NB4 (cell line): ENCODE measurements at places on chromosomes 5 and 9.
A peak's percentile ranks its signal among the peaks of the same experiment; 100 is the strongest.

GRCh38 chr9:108039493-108039892 is 549.9 kb upstream of the KLF4 start:
- DNase-seq: peak; percentile 7

DNA sequence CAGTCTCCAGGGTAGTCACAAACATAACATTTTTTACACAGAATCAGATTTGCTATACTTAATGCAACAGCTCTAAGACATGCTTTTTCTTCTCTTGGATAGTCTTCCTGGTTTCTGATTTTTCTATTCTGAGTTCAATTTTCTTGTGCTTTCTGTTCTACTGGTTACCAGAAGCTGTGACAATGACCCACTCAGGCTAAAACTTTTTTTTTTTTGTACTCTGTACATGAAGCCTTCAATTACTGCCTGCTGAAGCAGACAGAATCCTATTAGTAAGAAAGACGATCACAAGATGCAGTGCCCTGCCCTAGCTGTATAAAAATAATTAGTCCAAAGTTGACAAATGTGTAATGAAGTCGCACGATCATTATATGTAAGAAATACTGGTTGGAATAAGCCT is 231.1 kb upstream of the TBCA start:
- no peak for DNase-seq

GRCh38 chr5:133081703-133082102 is 29.9 kb downstream of the HSPA4 start:
- no peak for DNase-seq

- no peak for DNase-seq
These were observed 1458.8 kb upstream of the ACO1 start for GRCh38 chr9:30925635-30926034.

- no peak for DNase-seq
These were observed 41.7 kb upstream of the BNC2 start for GRCh38 chr9:16912197-16912596.

- DNase-seq: no peak
These were observed 610.6 kb upstream of the GRAMD2B start for GRCh38 chr5:125812651-125813050.

DNA sequence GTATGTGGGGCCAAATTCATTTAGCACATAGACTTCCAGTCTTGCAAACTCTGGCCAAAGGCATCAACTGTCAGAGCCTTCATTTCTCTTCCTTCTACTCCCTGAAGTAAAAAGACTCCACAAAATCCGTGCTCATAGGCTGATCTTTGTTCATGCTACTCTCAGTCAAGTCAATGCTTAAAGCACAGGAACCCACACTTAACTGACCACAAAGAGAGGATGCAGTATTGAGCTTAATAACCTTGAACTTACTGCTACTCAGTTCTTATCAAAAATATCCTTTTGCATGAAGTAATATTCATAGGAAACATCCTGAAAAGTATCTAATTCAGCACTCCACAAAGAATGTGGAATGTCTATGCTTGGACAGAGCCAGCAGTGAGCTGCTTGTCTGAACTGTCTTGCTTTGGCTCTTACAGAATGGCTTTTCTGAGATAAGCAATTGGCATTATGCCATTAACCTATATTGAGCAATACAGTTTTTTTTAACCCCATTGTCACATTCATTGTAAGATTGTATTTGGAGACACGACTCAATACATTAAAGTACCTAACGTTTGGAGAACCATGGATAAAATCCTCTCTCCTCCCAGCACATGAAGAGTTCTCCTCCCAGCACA is 21.7 kb downstream of the LPAR1 start:
- DNase-seq: peak; percentile 5

GRCh38 chr5:24188216-24188925 is 456.4 kb downstream of the CDH10 start:
- no peak for DNase-seq

DNA sequence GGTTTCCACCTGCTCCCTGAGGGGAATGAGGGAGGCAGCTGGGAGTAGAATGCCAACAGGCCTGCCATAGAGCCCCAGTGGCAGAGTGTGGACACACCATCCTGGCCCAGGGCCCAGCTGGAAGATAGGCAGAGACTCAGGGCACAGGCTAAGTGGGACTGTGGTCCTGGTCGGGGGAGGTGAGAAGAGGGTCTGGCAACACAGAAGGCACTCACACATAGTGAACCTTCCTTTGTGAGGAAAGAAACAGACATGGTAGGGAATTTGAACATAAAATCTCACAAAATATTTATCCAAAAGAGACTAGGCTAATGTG is 41.2 kb downstream of the WDR36 start:
- DNase-seq: no peak

- DNase-seq: no peak
These were observed 4.5 kb upstream of the SHC3 start for GRCh38 chr9:89183146-89183545.

DNA sequence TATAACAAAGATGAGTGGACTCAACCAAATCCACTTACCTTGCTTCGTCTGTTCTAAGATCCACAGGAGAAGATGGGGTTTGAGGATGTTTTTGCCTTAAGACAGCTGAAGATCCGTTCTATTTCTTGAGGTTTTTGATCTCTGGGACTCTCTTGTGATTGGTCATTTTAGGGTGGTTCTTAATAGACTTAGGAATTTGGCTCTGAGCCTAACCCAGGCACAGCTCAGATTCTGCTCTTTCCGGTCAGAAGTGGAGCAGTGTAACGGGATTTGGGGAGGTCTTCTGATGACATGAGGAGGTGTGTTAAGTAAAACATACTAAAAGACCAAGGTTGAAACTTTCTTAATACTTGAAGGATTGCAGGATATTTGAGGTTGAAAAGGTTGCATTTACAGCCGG is 166.9 kb downstream of the DMRT2 start:
- no peak for DNase-seq

DNA sequence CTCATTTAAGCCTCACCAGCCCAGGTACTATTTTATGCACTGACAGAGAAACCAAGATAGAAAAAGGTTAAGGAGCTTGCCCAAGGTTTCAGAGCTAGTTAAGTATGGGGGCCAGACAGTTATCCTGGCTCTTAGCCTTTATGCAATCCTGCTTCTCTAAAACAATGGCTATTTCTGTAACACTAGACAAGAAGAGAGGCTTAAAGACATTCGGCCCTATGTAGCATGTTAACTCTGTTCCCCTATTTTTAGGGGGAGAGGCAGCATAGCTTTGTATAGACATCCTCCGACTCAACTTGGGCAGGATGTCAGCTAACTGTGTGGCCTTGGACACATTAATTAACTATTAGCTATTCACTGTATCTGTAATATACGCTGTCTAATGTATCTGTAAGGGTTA is 54.6 kb downstream of the LHFPL2 start:
- no peak for DNase-seq

GRCh38 chr5:132746592-132746953 is 653 bp upstream of the CCNI2 start:
- DNase-seq: no peak

- no peak for DNase-seq
These were observed 51.1 kb upstream of the COL5A1 start for GRCh38 chr9:134590240-134591081.

DNA sequence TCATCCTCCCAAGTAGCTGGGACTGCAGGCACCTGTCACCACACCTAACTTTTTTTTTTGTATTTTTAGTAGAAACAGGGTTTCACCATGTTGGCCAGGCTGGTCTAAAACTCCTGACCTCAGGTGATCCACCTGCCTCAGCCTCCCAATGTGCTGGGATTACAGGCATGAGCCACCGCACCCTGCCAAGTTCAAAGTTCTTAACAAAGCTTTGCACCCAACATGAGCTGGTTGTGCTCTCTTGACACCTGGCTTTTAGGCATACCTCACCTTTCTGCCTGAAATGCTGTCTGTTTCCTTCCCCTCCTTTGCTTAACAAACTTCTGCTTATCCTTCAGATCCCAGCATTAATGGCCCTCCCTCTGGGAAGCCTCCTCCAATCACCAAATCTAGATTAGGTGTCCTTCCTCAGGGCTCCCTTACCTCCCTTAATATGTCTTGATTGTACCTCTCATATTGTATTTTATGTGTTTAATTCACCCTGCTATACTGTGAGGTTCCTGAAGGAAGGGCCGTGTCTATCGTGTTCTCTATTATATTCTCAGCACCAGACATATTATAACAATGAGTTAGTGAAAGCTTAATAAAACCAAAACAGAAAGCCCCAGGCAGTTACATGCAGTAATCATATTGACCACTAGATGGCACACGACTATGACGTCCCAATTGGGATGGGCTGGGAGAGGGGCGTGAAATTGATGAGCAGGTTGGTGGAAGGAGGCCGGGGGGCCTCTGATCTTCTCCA is 62.9 kb upstream of the PPARGC1B start:
- DNase-seq: peak; percentile 62

GRCh38 chr9:136372006-136372405 is 1.5 kb downstream of the CARD9 start:
- no peak for DNase-seq

DNA sequence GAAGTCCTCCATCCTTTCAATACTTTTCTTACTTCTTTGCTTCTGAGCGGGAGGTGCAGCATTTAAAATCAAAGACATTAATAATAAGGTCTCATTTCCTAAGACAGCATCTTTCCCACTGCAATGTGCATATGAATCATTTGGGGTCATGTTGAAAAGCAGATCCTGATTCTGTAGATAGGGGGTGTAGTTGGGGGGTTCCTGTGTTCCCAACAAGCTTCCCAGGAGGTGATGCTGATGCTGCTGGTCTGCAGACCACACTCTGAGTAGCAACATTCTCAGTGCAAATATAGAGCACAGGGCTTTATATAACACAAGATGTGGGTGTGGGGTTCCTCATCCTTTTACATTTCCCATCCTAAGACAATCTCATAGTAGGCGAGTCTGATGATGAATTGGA is 126.5 kb upstream of the PALM2AKAP2 start:
- DNase-seq: no peak

GRCh38 chr5:68350176-68350575 is 134.6 kb downstream of the PIK3R1 start:
- DNase-seq: no peak

DNA sequence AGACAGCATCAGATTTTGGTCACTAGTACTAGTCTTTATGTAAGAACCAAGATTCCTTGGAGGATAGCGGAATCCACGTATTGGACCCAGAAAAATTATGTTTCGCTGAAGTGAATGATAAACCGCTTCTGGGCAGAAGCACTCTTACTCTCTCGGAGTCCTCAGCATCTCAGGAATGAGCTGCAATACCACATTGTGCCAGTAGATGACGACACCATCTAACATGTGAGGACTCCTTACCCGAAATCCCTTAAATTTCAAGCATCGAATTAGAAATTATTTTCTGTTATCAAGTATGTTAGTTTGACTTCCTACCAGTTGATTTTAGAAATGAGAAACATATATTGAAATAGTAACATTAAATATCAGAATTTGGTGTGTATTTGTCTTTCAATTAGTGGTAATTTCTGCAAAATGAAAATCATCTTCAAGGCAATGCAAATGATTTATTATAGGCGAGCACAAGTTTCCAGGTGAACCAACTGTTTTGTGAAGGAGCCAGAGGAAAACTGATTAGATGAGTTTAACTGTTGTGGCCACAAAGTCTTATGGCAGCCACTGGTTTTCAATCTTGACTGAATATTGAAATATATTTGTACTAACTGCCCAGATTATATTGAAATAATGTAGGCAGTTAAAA is 66.0 kb upstream of the CAMK4 start:
- peak; percentile 69 for DNase-seq

DNA sequence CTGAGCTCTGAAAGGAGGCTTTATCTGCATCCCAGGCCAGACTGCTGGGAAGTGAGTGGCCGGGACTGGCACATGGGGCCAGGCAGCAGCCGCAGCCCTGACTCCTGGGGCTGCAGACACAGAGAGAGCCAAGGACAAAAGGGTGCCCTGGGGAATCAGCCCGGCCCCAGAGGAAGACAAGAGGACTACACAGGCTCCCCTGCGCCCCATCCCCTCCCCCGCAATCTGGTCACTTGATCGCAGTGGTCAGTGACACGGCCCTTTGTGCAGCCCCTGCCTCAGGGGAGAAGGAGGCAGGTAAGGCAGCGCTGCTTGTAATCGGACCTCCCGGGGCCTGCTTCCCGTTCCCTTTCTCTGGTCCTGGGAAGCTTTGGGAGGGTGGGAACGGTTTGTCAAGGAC is 55.5 kb upstream of the FUBP3 start:
- DNase-seq: no peak

DNA sequence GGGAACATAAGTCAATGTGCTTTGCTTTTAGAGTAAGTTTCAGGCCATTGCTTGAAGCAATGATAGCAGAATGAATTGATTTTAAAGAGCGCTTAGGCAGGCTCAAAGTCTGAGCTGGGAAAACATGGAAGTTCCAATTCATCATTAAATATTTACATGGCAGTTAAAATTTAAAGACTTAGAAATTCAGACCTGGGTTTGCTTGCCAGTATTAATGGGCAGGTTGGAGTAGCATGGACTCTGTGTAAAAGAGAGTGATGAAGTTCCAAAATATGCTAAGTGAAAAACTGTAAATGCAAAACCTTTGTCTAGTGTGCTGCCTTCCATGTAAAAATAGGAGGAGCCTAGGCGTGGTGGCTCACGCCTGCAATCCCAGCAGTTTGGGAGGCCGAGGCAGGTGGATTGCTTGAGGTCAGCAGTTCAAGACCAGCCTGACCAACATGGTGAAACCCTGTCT is 48.3 kb upstream of the PIK3R1 start:
- DNase-seq: no peak
